Fibroblast of skin of back (primary cell): ENCODE measurements at places on chromosomes 11 and 22.

DNA sequence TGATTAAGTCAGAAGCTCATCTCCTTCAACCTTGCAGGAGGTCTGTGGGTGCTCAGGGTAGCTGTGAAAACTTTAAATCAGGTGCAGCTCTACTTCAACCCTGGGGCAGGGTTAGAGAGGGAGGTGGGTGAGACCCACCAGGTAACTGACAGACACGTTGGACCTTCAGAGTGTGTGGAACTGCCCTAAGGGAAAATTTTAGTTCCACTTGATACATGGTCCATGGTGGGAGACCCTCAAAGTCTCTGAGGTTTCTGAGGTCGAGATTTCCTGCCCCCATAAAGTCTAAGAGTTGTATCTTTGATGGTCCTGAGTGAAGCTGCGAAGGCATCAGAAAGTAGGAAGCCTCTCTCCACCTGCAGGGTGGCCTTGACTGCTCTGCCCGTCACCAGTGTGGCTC, 23.9 kb upstream of the NNMT start:
- no peak for DNase-seq

- no peak for DNase-seq
Observed at GRCh38 chr11:2215561-2216399, 44.2 kb upstream of the TH start.

GRCh38 chr11:84673753-84674152, 953.4 kb downstream of the DLG2 start:
- peak; percentile 9 for DNase-seq

DNA sequence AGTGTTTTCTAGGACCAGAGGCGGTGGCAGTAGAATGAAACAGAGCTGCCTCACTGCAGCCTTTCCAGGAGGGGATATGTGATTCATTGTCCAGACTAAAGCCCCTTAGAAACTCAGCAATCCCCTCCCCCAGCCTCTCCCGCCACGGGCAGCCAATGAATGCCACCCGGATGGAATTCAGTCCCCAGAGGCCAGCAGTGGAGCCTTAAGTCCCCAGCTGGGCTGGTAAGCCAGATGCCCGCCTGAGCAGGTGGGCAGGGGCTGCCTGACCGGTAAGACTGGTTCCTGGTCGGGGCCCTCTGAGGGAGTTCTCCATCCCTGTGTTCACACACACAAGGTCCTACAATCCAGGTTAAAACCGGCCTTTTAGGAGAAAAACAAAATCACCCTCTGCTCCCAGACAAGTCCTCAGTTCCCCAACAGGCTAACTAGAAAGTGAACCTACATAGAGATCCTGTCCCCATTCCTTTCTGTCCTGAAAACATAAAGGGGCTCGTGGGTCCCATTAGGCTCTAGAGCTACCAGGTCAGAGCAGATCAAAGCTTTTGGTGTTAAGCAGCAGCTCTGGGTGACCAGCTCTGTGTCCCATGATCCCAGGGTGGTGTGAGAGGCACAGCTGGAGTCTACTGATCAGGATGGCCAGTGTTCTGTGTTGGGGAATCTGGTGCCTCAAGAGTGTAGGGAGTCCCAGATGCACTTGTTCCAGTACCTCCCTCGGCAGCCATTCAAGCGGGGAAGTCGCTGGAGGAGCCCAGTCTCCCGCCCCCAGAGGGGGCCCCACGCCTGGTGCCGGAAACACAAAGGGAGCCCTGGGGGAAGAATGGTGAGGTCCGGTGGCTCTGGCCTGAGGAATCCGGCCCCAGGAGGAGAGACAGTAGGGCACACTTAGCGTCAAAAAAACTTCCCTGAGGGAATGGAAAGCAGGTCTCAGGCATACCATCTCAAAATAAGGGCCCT, 2.6 kb downstream of the PATZ1 start:
- peak; percentile 51 for DNase-seq

GRCh38 chr11:77547863-77548551, 41.7 kb upstream of the AQP11 start:
- DNase-seq = peak; percentile 65
